Anterior cingulate cortex (tissue), 58 donors: ENCODE measurements at places on chromosomes 1 and 21.

GRCh38 chr1:223479261-223479660 lies 86.0 kb downstream of the CCDC185 start:
- DNase-seq, result no peak

- DNase-seq, result no peak
Measured at GRCh38 chr1:221573756-221574155, 168.1 kb downstream of the DUSP10 start.

- no peak for DNase-seq
Measured at GRCh38 chr1:243253211-243253925, 1.7 kb downstream of the CEP170 start.

GRCh38 chr1:30271401-30272276 lies 451.7 kb downstream of the MATN1 start:
- no peak for DNase-seq

- no peak for DNase-seq
Measured at GRCh38 chr1:6152882-6153281, 27.2 kb downstream of the CHD5 start.

DNA sequence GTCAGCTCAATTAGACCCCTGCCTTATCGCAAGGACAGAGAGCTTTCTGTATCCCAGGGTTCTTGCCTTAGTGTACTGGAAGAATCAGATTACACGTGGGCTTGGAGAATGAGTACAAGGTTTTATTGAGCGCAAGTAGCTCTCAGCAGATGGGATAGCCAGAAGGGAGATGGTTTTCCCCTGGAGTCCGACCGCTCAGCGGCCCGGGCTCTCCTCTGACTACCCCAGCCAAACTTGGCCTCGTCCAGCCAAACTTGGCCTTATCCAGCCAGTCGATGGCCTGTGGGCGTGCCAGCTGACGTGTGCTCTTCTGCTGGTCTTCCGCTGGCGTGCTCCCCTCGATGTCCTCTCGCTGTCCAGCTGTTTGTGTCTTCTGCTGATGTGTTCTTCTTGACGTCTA lies 136.9 kb downstream of the SYT14 start:
- no peak for DNase-seq

DNA sequence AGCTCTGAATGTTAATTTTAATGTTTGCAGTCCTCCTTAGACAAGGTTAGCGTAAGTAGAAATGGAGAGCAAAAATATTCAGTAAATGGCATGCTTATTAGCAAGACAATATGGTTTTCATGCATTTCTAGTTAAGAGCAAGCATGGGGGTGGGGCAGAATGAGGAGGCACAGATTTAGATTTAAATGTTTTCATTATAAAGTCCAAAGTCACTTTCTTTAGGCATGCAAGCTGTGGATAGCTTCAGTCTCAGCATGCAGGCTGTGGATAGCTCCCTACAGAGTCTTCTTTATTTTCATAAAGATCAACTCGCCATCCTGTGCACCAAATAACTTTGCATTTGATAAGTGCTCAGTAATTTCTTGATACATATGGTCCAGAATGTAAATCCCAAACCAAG lies 1294.5 kb upstream of the ADGRL2 start:
- DNase-seq, result no peak

- peak; percentile 70 for DNase-seq
Measured at GRCh38 chr1:156123356-156124196, 9.1 kb downstream of the LMNA start.

DNA sequence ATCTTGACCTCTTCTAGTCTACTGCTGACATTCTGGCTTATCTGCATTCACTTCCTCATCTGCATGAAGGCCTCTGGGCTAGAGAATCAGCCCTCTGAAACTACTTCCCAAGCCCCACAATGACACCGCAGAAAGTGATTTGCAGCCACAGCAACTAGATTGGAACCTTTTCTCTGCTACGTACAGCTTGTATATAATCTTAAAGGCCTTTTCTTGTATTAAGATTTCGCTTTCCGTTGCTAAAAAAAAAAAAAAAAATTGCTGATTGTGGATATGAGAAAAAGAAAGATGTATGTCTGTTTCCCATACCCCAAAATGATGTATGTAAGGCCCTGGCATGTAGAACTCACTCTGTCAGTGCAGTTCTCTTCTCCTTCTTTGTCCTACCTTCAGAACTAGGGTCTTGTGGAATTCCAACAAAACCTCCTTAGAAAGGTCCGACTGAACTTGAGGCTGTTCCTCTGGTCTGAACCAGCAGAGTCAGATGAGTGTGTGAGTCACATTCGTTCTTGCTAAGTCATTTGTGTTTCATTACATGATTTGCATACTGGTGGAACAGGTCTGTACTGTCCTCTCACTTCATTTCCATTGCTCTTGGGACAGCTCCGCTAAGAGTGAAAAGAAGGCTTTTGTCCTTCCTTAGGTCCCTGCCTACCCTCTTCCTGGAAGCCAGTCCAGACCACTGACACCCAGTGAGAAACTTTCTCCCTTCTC lies 62.7 kb downstream of the PLPP3 start:
- no peak for DNase-seq

GRCh38 chr1:20107796-20108195 lies 11.5 kb downstream of the PLA2G2D start:
- no peak for DNase-seq

DNA sequence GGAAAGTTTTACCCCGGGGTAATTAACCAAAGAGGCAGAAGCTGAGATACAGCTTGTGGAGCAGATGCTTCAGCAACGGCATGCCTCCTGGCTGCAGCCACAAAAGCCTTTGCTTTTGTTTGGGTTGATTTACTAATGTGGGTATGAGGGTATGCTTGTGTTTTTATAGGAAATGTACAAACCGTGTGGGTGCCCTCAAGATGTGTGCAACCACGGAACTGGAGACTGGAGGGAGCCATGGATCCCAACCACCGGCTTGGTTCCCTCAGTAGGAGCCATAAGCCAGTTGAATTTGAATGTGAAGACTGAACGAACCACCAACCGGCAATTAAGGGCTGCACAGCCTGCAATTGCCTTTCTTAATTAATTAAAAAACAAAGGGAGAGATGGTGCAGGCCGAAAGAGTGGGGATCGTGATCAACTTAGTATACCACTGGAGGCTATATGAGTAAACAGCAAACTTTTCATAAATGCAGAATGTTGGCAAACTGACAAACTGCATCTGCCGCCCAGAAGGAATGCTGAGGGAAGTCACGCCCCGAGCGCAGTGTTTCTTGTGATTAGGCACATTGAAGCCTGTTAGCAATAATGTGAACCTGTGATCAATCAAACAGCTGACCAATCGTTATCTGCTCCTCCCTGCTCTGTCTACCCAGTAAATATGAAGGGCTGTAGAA lies 104.1 kb downstream of the DISP1 start:
- DNase-seq, result no peak

DNA sequence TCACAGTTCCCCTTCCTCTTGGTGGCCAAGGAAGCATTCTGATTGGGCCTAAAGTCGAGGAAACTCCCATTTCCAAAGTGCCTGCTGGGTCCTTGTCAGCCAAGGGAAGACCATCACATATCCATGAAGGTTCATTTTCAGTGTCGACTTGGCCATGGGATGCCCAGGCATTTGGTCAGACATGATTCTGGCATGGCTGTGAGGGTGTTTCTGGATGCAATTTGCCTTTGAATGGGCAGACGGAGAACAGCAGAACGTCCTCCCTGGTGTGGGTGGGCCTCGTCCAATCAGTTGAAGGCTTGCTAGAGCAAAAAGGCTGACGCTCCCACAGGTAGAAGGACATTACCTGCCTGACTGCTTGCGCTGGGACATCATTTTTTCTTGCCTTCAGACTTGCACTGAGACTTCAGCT lies 48.3 kb upstream of the LBR start:
- no peak for DNase-seq

- DNase-seq, result no peak
Measured at GRCh38 chr1:3069491-3070308, 697 bp downstream of the PRDM16 start.

GRCh38 chr1:113930499-113931161 lies 1.5 kb downstream of the HIPK1 start:
- no peak for DNase-seq

GRCh38 chr21:37673801-37674575 lies 242.3 kb downstream of the KCNJ6 start:
- DNase-seq, result no peak

GRCh38 chr1:173507205-173507846 lies 30.2 kb downstream of the PRDX6 start:
- peak; percentile 1 for DNase-seq

DNA sequence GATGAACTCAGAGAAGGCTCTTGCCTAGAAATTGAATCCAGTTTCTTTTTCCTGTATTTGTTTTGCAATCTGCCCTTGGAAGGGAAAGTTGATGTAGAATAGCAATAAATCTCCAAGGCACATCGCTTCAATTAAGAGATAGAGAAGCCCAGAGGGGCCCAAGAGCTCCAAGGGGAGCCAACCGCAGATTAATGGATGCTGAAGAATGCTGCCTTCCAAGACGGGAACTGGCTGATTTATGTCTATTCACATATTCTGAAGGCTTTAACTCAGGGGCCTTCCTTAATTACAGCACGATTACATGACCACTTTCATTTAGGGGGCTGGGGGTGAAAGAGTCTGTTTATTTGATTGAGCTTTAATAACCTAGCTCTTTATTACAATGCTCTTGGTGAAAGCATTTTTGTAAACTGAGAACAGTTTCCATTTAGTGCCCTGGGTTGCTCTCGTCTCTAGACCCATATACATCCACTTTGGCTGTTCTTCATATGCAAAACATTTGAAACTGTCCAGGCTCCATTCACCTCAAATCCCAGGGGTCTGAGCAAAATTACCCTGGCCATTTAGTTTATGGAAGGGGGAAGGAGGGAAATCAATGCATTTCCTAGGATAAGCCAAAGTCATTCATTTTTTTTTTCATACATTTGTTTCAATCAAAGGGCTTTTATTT lies 87.4 kb upstream of the CLDN14 start:
- DNase-seq, result no peak

- DNase-seq, result no peak
Measured at GRCh38 chr1:53729456-53730223, 9.3 kb downstream of the GLIS1 start.

DNA sequence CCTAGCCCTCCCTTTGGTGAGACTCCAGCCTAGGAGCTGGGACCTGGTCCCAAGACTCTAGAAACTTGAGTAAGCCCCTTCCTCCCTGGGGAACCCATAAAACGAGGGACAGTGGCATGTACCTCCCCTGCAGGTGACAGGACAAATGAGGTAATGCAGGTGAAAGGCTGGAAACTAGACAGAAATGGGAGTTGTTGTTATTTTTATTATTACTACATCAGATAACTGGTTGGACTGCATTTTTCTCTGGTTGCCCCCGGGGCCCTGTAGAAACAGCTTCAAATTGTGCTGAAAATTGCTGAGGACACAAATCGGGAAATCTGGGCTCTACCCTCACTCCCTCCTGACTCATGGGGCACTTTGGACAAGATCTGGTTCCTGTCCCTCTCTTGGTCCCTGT lies 132.3 kb upstream of the WNT4 start:
- DNase-seq, result no peak

DNA sequence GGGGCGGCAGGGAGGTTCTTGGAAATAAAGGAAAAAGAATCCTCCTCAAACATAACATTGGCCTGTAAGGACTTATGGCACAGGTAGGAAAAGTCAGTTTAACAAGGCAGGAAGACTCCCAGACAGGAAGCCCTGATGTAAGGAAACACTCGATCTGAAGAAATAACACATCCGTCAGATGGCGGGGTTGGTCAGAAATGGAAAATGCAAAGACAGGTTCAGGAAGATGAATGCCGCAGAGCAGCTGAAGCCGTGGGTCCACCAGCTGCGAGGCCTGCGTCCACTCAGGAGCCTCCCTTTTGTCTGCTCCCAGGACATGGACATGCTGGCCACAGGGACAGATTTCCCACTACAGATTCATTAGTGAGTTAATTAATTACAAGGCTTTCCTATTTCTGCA lies 3.8 kb downstream of the RSPH1 start:
- DNase-seq, result no peak

GRCh38 chr21:37208056-37208721 lies 58.9 kb downstream of the VPS26C start:
- DNase-seq, result peak; percentile 72

- DNase-seq, result no peak
Measured at GRCh38 chr1:117068580-117068979, 8.5 kb downstream of the TTF2 start.

DNA sequence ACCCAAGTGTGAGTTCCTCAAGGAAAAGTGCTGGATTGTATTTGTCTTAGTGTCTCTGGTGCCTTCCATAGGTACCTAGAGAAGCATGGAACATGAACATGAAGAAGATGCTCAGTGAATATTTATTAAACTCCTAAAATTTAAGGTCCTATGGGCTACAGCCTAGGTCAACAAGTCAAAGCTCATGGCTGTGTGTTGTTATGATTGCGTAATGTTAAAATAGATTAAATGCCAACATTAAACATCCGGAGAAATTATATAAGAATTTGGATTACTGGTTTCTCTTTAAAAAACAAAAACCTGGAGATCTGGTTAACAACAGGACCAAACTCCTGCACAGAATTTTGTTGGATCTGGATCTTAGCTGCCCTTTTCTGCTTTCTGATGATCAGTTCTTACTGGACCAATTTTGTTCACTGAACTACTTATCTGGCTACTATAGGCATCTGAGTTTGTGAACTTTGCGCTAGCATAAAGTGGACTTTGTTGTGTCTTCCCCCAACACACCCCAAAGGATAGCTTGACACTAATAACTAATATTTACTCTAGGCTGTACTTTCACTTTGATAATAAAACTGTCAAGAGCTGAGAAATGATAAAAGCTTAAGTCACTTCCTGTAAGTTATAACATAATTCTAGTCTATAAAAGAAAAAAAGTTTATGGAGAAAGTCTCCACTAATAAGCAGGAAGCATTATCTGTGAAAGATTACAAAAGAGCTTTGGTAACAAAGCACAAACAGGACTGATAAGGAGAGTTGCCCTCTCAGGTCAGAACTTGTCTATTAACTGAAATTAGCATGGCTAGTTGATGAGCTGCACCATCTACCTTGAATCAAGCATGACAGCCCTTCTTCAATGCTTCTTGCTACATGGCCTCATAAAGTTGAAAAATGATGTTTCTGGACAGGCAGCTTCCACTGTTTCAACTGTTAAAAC lies 20.7 kb downstream of the F5 start:
- DNase-seq, result no peak

DNA sequence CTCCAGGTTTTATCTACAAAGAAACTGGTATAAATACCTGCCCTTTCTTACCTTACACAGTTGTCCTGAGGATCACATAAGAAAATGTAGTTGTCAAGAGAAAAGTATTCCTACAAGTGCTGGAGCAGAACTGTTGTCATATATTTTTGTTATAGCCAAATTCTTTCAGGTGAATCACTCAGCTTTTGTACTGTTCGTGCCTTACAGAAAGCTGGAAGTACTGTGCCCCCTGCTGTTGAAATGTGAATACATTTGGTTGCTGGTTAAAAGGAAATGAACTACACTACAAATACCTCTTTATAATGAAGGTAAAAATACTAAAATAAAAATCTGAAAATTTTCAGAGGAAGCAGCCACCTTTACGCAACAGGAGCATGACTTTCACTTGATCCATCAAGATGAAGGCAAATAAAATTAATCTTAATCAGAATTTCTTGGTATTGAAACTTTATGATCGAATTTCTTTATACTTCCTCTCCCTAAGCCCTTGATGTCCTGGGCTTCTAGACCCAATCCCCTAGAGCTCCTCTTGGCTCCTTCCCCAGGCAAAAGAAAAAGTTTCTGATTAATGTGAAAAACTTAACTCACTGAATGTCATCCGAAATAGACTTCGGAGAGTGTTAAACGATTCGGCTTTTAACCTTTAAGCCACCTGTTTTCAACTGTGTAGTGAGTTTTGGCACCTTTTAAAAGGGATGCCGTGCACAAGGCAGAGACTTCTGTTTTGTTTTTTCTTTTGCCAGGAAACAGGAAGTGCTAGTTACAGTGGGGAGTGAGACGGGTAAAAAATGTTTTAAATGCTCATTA lies 12.5 kb downstream of the CHML start:
- no peak for DNase-seq
